ENCODE measurements at places on chromosomes 3 and 15.

GRCh38 chr3:119681279-119681678 is 4.1 kb upstream of the COX17 start:
- DNase-seq, result no peak

GRCh38 chr3:11717768-11718636 is 74.3 kb upstream of the VGLL4 start:
- no peak for DNase-seq

GRCh38 chr3:158794936-158795518 is 6.8 kb upstream of the MFSD1 start:
- DNase-seq, result no peak

DNA sequence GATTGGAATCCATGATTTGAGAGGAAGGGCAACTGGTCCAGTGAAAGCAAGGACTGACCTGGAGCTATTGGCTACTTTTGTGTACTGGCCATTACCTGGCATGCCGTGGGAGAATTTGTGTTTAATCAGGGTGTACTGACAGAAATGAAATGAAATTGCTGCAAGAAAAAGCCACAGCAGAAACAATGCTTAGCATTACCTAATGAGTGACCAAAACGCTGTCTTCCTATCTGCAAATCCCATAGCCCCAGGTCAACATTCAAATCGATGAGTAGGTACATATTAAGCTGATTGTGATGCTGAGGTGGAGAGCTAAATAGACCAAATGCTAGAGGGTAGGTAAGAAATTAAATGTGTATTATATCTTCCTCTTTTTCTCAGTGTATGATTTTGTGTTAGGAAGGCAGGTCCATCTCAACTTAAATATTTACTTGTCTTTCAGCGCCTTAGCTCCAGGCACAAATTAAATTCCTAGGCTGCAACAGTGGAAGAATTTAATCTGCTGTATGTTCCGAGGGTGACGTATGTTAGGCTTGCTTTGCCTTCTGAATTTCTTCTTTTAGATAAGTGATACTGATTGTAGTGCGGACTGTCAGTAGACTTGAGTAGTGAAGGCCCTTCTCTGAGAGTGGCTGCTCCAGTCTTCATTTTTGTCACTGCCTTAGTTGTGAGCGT is 331.1 kb downstream of the SV2B start:
- DNase-seq, result no peak

DNA sequence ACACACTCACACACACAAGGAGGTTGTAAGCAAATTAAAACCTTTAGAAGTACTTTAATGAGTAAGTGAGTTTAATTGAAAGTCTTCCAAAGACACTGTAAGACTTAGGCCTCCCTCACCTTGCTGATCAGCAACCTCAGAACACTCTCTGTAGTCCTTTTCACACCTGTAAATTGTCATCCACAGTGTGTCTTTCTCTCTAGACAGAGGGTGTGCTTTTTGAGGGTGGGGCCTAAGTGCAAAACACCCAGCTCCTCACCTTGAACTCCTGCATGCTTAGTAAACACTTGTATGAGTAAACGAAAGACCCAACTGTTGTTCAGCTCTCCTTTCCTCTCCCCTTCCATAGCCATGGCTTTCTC is 183.2 kb upstream of the IL12A start:
- no peak for DNase-seq

- no peak for DNase-seq
These were observed 90.8 kb downstream of the OXNAD1 start for GRCh38 chr3:16355828-16356227.

DNA sequence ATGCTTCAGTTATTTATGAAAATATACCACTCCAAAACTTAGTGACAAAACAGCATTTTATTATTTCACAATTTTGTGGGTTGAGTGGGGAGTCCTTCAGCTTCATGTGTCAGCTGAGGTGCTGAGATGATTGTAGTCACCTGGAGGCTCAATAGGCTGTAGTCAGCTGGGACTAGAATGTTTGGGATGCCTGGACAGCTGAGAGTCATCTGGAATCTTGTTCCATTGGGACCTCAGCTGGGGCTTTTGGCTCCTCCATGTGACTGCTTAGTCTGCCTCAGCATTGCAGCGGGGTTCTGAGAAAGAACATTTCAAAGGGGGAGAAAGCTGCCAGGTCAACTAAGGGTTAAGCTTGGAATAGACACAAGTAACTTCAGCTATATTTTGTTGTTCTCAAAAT is 13.4 kb downstream of the STT3B start:
- no peak for DNase-seq

GRCh38 chr15:73749971-73750370 is 3.2 kb downstream of the INSYN1 start:
- no peak for DNase-seq

GRCh38 chr3:112109322-112109721 is 23.1 kb downstream of the C3orf52 start:
- DNase-seq, result no peak

All from central memory CD4-positive, alpha-beta T cell (primary cell).